Lower lobe of right lung (tissue), 2 donors: ENCODE measurements at places on chromosomes 2 and 18. TPM values are rescaled to one million over a fixed set of nuclear protein-coding genes. Genes with fewer than 3 reads are reported as not detected.

The C2orf76 gene
- total RNA-seq, result 11.6 TPM

The CEBPZ gene
- 45.3 TPM for total RNA-seq

The FAM168B gene
- 74.1 TPM for total RNA-seq

The TRIM43 gene
- total RNA-seq, result not detected

The TXNDC2 gene
- total RNA-seq, result 0.12 TPM

The CNTNAP5 gene
- total RNA-seq, result not detected

The SPHKAP gene
- 0.06 TPM for total RNA-seq

The SRD5A2 gene
- 1.2 TPM for total RNA-seq

The OSR1 gene
- 15.5 TPM for total RNA-seq

The MYL1 gene
- not detected for total RNA-seq

The FOXI3 gene
- not detected for total RNA-seq

The ARPC2 gene
- 382 TPM for total RNA-seq

The DSG1 gene
- not detected for total RNA-seq

The GALNT14 gene
- 0.83 TPM for total RNA-seq

The DTNA gene
- 21.0 TPM for total RNA-seq

GRCh38 chr2:179751163-179751809 lies 110.1 kb downstream of the ZNF385B start:
- no peak overlapping the region for H3K4me3 ChIP-seq
- H3K4me1 ChIP-seq, result peaks cover 5% of the 10 kb centered on the region
- no peaks in the 10 kb centered on the region for H3K27me3 ChIP-seq
- DNase-seq, result no peak

GRCh38 chr2:204670124-204670523 lies 124.8 kb downstream of the PARD3B start:
- no peaks in the 10 kb centered on the region for H3K36me3 ChIP-seq
- no peaks in the 10 kb centered on the region for H3K27me3 ChIP-seq
- peaks cover 9% of the 10 kb centered on the region for H3K4me1 ChIP-seq
- DNase-seq, result no peak

DNA sequence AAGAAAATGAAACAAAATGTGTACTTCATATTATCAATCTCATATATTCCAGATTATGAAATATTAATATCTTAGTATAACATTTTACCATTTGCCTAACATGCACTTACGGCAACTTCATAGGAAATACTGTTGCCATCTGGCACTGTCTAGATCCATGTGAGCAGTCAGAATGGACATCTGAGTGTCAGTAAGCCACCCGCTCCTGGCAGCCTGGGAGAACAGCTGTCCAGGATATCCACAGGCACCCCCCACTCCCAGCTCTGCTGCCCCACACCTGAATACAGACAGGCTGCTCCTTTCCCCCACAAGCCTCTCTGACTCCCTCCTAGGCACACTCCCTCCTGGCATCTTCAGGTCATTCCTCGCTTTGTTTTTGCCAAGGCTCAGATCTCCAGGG lies 127.0 kb downstream of the GAREM1 start:
- DNase-seq, result no peak
- no peaks in the 10 kb centered on the region for H3K27me3 ChIP-seq
- no peak overlapping the region for H3K27ac ChIP-seq
- H3K4me3 ChIP-seq, result no peak overlapping the region

DNA sequence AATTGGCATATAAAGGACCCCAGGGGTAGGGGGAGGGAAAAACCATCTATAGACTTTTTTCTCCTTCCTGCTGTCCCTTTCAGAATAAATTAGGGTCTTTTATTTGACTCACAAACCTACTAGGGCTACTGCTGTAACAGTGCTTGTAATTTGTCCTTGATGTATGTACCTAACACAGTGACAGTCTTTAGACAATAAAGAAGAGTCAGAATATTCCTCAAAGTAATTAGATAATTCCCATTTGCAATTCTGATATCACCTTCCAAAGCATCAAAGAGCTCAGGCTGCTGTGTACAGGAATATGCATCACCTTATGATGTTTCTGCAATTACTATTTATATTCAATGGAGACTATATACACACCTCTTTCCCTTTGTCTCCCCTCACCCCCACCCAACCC lies 161.7 kb downstream of the MREG start:
- H3K27me3 ChIP-seq, result no peaks in the 10 kb centered on the region
- no peak overlapping the region for H3K4me3 ChIP-seq

DNA sequence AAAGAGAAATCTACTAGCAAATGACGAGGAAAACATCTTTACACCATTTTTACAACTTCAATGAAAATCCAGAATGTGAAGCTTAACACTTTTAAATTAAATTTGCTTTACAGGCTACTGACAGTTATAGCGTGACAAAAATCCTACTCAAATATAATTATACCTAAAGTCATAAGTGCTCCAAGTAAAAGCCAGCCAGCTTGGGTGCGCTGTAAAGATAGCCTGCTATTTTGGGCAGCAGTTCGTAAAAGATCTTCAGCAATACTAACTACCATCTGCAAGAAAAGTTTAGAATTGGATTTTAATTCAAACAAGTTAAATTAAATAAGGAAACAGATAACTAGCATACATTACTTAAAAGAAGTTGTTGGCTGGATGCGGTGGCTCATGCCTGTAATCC lies 22.4 kb downstream of the HEATR5B start:
- DNase-seq, result no peak
- no peak overlapping the region for H3K4me3 ChIP-seq
- H3K4me1 ChIP-seq, result no peaks in the 10 kb centered on the region
- peaks cover 96% of the 10 kb centered on the region for H3K36me3 ChIP-seq
- no peak overlapping the region for H3K27ac ChIP-seq

GRCh38 chr18:38752430-38752829 lies 1186.8 kb upstream of the CELF4 start:
- H3K4me1 ChIP-seq, result no peaks in the 10 kb centered on the region
- no peak overlapping the region for H3K4me3 ChIP-seq
- H3K36me3 ChIP-seq, result no peaks in the 10 kb centered on the region
- H3K27me3 ChIP-seq, result no peaks in the 10 kb centered on the region

DNA sequence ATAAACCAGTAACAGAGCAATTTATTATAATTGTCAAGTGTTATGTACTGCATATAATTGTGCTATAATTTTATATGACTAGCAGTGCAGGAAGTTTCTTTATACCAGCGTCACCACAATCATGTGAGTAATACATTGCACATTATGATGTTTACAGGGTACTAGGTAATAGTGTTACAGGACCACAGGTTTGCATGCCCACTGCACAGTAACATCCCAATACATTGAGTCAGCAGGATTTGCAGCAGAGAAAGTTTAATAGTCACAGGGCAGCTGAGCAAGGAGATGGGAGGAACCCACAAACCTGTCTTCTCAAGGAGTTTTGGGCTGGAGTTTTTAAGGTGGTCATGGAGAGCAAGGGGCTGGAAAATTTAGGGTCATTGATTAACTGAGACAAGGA lies 1042.9 kb upstream of the ACVR2A start:
- H3K4me3 ChIP-seq, result no peak overlapping the region
- no peaks in the 10 kb centered on the region for H3K36me3 ChIP-seq
- no peak overlapping the region for H3K27ac ChIP-seq
- no peaks in the 10 kb centered on the region for H3K4me1 ChIP-seq

- H3K27ac ChIP-seq, result no peak overlapping the region
- no peaks in the 10 kb centered on the region for H3K4me1 ChIP-seq
- H3K27me3 ChIP-seq, result no peaks in the 10 kb centered on the region
- no peaks in the 10 kb centered on the region for H3K36me3 ChIP-seq
- DNase-seq, result no peak
Observed at GRCh38 chr2:214379227-214379626, 31.6 kb upstream of the VWC2L start.

- H3K4me1 ChIP-seq, result peaks cover 16% of the 10 kb centered on the region
- no peak overlapping the region for H3K4me3 ChIP-seq
- no peak overlapping the region for H3K27ac ChIP-seq
- DNase-seq, result no peak
- no peaks in the 10 kb centered on the region for H3K27me3 ChIP-seq
- H3K36me3 ChIP-seq, result no peaks in the 10 kb centered on the region
Observed at GRCh38 chr2:100584816-100585215, 22.0 kb downstream of the PDCL3 start.

GRCh38 chr2:42752314-42752713 lies 11.6 kb downstream of the OXER1 start:
- H3K4me1 ChIP-seq, result peaks cover 27% of the 10 kb centered on the region
- no peaks in the 10 kb centered on the region for H3K27me3 ChIP-seq
- H3K27ac ChIP-seq, result no peak overlapping the region
- H3K4me3 ChIP-seq, result no peak overlapping the region
- DNase-seq, result no peak

- no peak for DNase-seq
- no peaks in the 10 kb centered on the region for H3K36me3 ChIP-seq
- H3K27me3 ChIP-seq, result no peaks in the 10 kb centered on the region
- H3K27ac ChIP-seq, result no peak overlapping the region
Observed at GRCh38 chr18:5972298-5972697, 77.0 kb upstream of the TMEM200C start.

DNA sequence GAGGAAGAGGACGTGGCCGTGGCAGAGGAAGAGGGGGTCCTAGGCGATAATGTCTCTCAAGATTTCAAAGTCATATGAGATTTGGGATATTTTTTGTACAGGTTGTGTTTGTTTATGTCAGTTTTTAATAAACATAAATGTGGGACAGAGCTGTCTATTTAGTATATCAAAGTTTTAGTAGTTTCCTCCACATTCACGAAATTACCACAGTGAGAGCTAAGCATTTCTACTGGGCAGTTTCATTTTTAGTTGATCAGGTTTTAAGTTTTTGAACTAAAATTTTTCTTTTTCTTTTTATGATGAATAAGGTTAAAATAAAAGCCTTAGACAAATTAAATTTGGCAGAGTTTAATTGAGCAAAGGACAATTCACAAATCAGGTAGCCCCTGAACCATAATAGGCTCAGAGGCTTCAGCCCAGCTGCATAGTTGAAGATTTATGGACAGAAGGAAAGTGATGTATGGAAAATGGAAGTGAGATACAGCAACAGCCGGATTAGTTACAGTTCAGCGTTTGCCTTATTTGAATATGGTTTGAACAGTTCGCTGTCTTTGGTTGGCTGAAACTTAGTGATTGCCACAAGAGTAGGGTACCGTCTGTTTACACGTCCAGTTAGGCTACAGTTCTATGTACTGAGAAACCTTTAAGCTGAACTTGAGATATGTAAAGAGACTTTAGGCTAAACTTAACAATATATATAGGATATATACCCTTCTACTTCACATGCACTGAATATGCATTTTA lies 17.1 kb downstream of the SNRPD1 start:
- no peaks in the 10 kb centered on the region for H3K4me1 ChIP-seq
- no peaks in the 10 kb centered on the region for H3K27me3 ChIP-seq
- no peak for DNase-seq
- no peak overlapping the region for H3K4me3 ChIP-seq
- H3K27ac ChIP-seq, result no peak overlapping the region

- no peak overlapping the region for H3K4me3 ChIP-seq
- H3K27me3 ChIP-seq, result no peaks in the 10 kb centered on the region
- H3K27ac ChIP-seq, result no peak overlapping the region
- no peaks in the 10 kb centered on the region for H3K4me1 ChIP-seq
- no peak for DNase-seq
Observed at GRCh38 chr2:31226266-31226665, 7.7 kb upstream of the EHD3 start.

DNA sequence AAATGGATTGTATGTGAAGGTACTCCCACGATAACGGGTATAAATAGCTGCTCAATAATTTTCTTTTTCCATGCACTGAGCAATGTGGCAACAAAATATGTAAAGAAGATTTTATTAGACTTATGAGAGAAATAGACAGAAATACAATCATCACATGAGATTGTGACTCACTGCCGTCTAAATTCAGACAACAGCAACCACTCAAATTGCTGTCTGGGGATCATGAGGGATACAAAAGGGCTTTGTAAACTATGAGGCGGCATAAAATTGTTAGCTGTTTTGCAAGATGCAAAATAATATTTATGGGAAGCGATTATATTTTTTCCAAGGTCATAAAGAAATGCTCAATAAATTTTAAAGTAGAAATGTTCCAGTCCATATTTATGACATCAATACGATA lies 259.1 kb upstream of the AGAP1 start:
- peaks cover 8% of the 10 kb centered on the region for H3K4me1 ChIP-seq
- H3K36me3 ChIP-seq, result no peaks in the 10 kb centered on the region
- no peaks in the 10 kb centered on the region for H3K27me3 ChIP-seq
- H3K27ac ChIP-seq, result no peak overlapping the region
- DNase-seq, result no peak

DNA sequence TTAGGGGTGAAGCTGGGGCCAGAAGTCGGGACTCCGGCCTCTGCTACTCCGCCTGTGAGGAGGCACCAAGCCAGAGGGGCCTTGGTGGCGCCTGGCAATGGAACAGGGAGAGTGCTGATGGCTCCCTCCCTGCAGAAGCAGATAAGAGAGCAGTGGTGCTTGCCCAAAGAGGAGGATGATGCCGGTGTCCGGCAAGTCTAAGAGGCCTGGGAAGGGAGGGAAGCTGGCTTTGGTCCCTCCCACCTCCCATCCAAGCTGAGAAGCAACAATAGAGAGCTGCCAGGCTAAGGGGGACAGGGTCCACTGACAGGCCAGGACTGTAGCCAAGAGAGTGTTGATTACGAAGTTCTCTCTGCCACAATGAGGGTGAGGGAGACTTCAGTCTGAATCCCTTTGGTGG lies 479.5 kb downstream of the TNS1 start:
- H3K4me3 ChIP-seq, result no peak overlapping the region
- H3K4me1 ChIP-seq, result no peaks in the 10 kb centered on the region
- H3K36me3 ChIP-seq, result no peaks in the 10 kb centered on the region
- H3K27ac ChIP-seq, result no peak overlapping the region

DNA sequence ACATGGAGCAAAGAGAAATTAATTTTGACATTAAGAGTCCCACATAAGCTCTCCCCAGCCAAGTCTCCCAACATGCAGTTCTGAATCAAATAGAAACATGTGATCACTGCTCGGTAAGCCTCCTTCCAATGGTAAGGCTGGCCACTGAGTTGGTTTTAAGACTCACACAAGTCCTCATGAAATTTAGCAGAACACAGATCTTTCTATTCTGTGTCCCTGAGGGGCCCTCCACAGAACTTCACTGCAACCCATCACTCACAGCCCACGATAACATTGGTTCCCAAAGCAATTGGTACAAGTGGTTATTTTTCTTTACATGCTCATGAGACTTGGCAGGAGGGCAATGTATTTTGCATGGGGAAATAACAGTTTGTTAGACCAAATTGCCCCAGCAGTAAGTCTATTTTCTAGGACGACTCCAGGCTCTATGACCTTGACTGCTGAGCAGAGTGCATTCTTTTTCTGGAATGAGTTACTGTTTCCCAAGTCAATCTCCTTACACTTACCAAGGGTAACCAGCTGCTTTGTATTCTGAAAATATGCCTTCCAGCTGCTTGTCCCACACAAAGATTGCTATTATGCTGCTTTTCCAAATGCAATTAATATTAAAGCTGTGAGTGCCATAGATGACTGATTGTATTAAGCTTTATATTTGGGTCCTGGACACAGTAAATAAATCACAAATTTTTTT lies 142.3 kb upstream of the TANK start:
- no peak overlapping the region for H3K4me3 ChIP-seq
- H3K27me3 ChIP-seq, result no peaks in the 10 kb centered on the region
- no peak overlapping the region for H3K27ac ChIP-seq
